Fibroblast of skin of back (primary cell): ENCODE measurements at places on chromosomes 5 and 9.

DNA sequence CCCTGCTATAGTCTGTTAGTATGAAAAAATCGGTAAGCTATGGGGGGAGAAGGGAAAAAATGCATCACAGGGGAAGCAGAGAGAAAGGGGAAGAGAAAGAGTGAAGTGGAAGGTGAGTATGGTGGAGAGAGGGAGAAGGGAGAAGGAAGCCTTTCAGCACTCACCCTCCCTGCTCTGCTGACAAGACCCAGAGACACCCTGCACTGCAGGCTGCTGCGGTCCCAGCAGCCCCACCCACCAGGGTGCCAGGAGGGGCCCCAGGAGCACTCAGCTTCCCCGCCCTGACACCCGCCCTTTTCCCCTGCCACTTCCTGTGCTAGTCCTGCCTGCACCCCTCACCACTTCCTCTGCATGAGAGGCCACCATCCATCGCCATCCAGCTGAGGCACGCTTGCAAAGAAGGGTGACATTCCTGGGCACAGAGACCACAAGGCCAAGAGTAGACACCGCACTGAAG, 12.7 kb downstream of the STK10 start:
- DNase-seq: peak; percentile 23

GRCh38 chr5:128412145-128412930, 125.7 kb downstream of the FBN2 start:
- no peak for DNase-seq

- DNase-seq: no peak
Measured at GRCh38 chr9:128340691-128341434, 536 bp downstream of the SLC27A4 start.

GRCh38 chr5:150630016-150630415, 10.4 kb upstream of the SYNPO start:
- no peak for DNase-seq

DNA sequence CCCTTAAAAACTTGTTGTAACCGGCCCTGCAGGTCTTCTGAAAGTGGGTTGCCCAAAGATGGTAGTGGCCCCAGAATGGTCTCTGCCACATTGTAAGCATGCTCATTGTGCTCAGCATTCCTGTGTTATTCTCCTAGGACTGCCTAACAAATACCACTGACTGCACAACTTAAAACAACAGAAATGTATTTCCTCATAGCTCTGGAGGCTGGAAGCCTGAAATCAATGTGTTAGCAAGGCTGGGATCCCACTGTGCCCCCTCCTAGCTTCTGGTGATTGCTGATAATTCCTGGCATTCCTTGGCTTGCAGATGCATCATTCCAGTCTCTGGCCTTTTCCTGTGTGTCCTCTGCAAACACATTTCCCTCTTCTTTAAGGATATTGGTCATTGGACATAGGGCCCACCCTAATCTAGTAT, 3.4 kb upstream of the GCNT4 start:
- DNase-seq: peak; percentile 97
